CD4-positive, alpha-beta T cell treated with Interleukin-17A for 4 hours (primary cell): ENCODE measurements at places on chromosomes 7 and 10.

GRCh38 chr7:29377718-29378117, 183.1 kb downstream of the CHN2 start:
- no peak for DNase-seq

DNA sequence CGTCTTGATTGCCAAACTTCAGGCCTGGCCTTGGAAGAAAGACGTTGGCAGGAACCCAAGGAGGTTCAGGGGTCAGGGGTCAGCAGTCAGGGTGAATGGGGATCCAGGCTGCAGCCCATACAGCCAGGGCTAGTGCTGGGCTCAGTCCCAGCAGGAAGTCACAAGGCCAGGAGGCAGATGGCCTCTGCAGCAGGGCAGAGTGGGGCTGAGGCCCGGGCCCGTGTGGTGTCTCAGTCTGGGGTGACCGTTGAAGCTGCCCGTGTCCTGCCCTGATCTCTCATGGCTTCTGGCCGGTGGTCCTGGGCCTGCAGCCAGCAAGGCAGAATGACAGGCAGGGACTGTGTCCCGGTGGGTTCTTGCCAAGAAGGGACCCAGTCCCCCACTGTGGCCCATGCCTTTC, 26.6 kb upstream of the PURB start:
- no peak for DNase-seq

DNA sequence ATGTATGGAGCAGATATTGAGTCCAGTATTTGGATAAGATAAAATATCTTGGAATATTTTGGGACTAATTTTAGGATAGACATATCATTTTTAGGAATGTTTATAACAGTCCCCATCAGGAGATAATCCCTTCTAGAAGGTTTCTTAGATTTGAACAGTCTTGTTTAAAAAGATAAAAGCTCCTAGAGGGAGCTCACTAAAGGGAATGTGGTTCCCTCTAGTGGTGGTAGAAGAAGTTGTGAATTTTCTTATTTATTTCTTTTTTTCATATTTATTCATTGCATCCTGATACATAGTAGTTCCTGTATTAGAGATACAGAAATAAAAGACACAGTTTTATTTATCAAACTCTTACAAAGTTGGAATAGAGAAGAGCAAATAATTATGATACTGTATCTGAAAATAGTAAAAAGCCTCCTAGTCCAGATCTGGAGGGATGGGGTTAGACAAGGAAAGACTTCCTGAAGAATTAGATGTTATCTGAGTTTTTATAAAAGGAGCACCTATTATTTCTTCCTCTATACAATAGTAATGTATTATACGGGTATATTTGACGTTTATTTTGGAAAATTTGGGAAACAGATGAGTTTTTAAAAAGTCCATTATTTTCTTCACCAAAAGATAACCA, 24.5 kb upstream of the KLF14 start:
- no peak for DNase-seq

DNA sequence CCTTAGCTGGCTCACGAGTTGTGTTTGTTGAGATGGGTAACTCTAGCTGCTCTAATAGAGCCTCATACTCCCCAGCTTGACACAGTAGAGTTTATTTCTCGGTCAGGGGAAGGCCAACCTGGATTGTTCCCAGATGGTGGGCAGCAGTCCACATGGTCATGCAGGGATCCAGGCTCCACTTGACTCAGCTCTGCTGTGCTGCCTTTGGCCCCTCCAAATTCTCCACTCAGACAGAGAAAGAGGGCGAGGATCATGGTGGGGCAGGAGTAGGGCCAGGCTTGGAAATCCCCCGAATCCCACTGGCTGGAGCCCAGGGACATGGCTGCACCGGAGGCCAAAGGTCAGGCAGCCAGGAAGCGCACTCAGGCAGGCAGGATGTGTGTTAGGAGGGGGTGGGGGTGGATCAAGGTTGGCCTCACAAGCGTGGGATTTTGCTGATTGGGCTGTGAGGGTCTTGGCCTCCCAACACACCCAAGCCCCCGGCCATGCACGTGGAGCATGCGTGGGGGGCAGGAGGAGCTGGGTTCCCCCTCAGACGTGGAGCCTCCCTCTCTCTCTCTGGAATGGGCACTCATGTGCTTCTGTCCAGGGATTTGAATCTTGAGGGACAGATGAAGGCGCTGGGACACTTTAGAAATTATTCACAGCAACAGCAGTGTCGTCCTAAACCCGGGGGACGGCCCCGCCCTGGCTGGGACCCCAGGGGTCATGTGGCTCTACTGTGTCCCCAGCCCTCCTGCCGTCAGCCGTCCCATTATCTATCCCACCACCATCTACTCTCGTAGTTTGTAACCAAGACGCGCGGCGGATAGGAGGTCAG, 44.8 kb downstream of the PDGFA start:
- DNase-seq, result no peak

- DNase-seq, result no peak
These were observed 7.0 kb downstream of the NEURL1 start for GRCh38 chr10:103500481-103500880.

DNA sequence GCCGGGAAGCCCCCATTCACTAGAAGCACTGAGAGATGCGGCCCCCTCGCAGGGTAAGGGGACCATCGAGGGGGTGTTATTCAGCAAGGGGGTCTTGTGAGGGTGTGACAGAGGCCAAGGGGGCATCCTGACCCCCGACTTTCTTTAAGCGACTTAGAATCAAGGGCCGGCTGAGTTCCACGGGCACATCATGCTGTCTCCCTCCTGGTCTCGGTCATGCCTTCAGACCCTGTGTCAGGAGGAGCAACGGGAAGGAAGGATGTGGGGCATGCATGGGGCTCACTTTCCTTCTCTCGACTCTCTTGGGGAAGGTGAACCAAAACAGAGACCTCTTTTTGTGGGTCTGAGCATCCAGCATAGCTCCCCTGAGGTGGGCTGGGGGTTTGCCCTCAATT, 2.5 kb downstream of the ACSL5 start:
- no peak for DNase-seq

GRCh38 chr10:88901984-88902789, 22.1 kb downstream of the STAMBPL1 start:
- no peak for DNase-seq

DNA sequence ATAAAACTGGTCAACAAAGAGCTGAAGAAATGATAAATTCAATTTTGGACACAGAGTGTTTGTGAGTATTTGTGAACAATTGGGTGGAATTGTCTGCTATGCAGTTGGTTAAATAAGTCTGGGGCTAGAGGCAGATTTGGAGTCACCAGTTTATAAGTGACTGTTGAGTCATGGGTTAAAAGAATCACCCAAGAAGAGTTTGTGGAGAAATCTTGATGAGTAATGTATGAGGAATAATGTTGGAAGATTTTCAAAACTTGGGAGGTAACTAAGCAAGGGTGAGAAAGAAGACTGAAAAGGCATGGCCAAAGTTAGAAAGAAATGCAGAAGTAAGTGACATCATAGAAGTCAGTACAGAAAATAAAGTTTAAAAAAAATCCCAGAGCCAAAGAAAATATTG, 750.7 kb downstream of the MAGI2 start:
- DNase-seq, result no peak

DNA sequence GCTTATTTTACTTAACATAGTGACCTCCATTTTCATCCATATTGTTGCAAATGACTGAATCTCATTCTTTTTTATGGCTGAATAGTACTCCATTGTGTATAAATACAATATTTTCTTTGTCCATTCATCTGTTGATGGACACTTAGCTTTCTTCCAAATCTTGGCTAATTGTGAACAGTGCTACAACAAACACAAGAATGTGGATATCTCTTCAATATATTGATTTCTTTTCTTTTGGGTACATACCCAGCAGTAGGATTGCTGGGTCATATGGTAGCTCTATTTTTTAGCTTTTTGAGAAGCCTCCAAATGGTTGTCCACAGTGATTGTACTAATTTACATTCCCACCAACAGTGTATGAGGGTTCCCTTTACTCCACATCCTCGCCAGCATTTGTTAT, 58.0 kb downstream of the CREB5 start:
- DNase-seq, result no peak

GRCh38 chr7:5296015-5296610, 13.4 kb downstream of the SLC29A4 start:
- peak; percentile 35 for DNase-seq

DNA sequence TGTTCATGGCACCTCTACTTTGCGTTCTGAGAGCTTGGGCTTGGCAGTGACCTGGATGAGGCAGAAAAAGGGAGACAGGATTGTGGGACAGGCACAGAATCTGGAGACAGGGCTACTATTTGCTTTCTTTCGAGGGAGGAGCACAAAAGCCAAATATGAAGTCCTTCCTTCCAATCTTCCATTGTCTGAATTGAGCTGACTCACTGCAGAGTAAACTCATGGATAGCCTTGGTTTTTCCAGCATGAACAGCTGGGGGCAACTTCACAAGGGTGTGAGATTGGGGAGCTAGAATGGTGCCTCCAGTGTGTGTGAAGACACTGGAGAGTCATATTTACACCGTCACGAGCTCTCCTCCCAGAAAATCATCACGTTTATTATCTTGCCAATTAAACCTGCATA, 55.6 kb upstream of the NRP1 start:
- DNase-seq, result no peak

DNA sequence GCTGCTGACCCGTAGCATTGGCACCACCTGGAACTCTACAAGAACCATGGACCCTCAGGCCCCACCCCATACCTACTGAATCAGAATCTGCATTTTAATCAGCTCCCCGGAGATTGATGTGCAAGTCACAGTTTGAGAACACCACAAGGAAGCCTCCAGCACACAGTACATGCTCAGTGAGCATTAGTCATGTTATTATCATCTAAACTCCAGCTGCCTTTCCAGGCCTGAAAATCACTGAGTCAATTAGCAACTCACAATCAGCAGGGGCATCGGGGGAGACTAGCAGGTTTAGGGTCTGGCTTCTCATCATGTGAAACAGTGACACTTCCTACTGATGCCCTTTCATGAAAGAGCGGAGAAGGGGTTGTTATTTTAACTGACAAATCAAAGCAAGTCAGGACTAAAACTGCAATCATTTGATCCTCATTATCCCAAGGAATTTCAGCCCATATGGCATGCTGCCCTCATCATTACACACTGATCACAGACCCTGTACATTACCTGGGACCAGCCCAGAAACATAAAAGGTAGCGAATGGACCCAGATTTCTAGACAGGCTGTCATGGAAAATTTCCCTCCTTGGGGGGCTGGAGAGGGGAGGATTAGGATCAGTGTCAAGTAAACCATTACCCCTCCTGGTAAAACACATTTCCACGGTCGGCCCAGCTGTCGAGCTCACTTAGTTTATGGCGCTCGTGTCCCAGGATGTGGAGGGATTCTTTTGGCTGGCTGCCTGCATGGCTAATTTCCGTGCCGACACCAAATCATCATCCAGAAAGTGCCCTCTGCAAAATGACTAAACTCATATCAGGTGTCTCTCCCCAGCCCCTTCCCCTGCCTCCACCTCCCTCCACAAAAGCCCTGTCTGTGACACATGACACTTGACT, 122.8 kb downstream of the PRLHR start:
- DNase-seq, result no peak

- peak; percentile 57 for DNase-seq
These were observed 25.2 kb downstream of the GET4 start for GRCh38 chr7:901388-902154.

DNA sequence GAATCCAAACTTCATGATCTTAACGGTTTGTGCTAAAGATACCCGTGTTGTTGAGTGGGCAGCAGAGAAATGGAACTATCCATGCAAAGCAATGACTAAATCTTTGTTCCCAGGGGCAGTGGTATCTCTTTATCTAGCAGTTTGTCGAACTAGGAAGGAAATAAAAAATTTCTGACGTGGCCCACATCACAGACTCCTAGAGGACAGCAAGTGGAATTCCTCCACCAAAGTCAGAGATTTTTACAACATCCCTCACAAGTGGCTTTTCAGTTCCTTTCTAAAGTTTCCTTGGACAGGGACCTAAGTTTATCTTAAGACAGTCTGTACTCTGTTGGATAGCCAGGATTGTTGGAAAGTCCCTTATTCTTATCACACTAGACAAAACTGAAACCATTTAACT, 136.0 kb downstream of the RAPGEF5 start:
- no peak for DNase-seq

DNA sequence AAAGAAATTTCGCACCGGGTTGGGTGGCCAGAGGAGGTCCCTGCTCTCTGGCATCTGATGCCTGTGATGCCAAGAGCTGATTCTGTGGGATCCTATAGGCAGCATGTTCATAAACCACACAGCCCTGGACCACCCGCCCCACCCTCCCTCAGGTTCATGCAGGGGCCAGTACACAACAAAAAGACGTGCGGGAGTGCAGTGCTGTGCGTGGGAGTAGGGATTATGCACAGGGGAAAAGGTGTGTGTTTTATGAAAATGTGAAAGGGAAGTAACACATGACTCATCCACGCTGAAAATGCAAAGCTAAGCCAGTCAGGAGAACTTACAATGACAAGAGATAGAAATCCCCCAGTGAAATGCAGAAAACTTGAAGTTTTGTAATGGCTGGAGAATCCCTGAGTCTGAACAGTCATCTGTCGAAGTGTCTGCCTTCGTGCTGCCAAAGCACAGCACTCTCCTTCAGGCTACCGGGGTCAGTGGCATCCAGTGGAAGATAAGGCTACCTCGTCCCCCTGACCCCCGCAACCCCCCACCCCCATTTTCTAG, 1.1 kb downstream of the KIAA1217 start:
- no peak for DNase-seq

DNA sequence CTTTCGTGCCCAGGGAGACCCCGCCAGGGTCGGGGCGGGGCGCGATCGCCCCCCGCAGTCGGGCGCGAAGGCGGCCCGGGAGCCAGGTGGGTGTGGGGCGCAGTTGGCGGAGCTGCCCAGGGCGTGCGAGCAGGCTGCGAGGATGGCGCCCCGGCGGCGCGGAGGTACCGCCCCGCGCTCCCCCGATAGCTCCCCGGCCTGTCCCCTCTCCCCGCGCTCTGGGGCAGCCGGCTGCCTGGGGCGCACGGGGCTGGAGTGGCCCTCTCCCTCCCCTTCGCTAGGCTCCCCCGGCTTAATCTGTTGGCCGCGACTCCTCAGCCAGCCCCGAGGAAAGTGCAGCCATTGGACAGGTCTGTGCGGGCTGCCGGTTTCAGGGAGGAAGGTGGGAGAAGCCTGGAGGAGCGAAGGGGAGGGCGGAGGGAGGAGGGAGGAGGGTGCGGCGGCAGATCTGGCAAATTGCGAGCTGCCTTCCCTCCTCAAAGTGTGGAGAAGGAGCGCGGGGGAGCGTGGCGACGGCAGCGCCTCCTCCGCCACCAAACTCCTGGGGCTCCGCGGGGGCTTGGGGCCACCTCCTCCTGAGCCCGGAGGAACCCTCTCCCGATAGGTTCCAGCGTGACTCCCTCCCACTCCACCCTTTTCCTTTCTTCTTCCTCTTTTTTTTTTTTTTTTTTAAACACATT, 361 bp upstream of the PLXDC2 start:
- DNase-seq, result no peak

GRCh38 chr10:113058523-113059370, 108.7 kb downstream of the TCF7L2 start:
- DNase-seq, result no peak
